Fibroblast of villous mesenchyme (primary cell): ENCODE measurements at places on chromosomes 3 and 15. TPM values are rescaled to one million over a fixed set of nuclear protein-coding genes. Genes with fewer than 3 reads are reported as not detected.
A peak's percentile ranks its signal among the peaks of the same experiment; 100 is the strongest.

DNA sequence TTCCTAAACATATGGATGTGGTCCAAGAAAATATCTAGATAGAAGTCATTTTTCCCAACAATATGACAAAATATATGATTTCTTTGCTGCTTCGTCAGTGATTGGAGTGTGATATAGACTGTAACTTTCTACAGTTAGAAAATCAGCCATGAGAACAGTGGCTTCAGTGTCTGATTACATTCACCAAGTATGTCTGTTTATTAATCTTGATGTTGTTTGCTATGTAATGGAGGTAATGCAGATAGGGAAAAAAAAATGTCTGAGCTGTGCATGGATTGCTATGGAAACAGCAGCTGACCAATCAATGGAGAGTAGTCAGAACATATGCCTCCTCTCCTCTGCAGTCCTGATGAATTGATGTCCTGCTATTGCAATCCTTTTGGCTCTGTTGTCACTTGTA lies 72.3 kb upstream of the GAP43 start:
- no peak for DNase-seq

DNA sequence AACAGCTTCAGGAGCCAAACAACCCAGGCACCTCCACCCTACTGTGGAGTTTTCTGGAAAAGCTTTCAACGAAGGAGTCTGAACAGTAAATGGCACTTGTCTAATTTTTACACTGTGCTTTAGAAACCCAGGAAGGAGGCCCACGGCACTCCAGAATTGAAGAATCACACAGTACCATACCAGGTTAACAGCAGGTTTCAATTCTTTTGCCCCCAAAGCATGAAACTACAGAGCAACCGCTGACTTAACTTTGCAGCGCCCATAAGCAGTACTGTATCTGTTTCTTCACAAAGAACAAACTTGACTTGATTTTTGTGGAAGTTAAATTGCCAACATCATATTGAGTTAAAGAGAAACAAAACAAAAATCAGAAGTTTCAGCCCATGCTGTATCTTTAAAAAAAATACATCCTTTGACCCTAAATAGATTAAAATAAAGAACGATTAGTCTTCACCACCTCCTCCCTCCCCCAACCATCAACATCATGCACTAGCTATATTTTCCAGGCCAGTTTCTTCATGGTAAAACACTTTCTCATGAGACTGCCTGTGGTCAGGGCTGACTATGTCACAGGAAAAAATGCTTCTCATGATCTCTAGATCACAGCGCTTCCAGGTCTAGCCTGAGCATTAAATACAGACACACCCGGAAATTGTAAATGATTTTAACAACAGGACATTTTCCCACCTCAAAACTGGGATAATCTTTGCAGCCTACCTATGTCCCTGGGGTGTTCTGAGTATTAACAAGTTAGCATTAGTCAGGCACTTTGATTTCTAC lies 456.3 kb downstream of the FOXP1 start:
- DNase-seq, result peak; percentile 79

The HRG gene
- not detected in 2 replicates for total RNA-seq

The SLC6A11 gene
- not detected in 2 replicates for total RNA-seq

DNA sequence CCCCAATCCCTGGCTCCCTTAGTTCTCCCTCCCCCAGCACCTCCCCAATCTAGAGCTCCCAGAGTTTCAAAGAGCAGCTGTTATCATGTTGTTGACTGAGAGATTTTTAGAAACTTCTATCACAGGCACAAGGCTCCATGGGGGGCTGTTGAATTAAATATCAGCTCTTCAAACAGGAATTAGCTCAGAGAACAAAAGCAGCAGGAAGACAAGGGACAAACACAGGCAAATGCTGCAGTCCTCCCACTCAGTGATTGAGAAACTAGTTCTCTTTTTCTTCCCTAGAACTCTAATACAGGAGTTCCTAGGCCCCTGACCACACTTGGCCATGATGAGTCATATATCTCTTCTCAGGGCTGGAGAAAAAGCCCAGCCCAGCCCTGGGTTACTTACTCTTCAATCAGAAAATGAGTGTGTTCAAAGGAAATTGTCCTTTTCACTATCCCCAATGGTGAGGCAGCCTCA lies 262.1 kb downstream of the IGSF11 start:
- DNase-seq, result no peak

The PPP2R3A gene
- total RNA-seq, result 23.2 and 25.9 TPM in 2 replicates

DNA sequence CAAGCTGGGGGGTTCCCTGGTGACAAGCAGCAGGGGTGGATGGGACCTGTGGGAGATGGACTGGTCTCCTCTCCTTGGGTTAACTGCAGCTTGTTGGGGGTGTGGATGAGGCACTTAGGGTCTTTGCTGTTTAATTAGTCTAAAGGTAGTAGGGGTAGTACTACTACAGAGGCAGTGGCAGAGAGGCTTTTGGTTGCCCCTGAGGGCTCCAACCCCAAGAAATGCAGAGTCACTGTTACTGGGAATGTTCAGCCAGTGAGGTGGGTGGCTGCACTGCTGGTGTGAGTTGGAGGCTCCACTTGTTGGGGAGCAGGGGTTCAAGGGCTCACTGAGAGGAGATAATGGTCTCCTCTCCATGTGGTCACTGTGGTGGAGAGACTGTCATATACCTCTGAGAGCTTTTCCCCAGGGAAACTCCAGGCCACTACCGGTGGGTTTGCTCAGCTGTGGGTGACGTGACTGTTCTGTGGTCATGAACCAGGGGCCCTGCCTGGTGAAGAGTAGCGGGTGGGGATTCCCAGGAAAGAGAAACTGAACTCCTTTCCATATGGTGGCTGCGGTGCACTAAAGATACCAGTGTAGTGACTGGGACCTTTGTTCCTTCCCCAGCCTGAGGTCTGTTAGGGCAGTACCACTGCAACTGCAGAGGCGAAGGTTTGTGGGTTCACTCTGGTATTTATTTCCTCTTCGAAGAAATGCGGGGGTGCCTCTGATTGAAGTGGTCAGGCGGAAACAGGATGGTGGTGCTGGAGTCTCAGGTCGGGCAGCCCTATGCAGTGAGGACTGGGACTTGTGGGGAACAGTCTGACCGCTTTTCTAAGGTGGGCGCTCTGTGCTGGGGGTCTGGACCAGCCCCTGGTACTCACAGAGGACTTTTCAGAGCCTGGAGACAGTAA lies 68.9 kb upstream of the TNFSF10 start:
- peak; percentile 14 for DNase-seq

DNA sequence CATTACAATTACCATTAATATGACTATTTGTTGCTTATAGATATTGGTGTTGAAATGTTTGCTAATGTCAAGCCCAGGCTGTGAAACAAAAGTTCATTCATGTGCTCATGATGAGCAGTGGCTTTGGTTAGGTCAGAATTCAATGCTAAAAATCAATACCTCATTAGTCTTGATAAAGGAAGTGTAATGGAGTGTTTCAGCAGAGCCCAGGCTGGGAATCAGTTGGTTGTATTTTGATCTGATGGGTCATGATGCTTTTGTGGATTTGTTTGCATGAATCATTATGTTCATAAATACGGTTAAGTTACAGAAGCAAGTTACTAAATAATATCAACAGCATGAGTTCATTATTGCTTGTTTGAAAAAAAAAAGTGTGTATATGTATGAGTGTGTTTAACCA lies 13.6 kb upstream of the ZNF774 start:
- no peak for DNase-seq

GRCh38 chr3:21898316-21898715 lies 147.3 kb upstream of the ZNF385D start:
- DNase-seq, result no peak

- peak; percentile 68 for DNase-seq
Observed at GRCh38 chr3:14319654-14320182, 82.7 kb upstream of the SLC6A6 start.

DNA sequence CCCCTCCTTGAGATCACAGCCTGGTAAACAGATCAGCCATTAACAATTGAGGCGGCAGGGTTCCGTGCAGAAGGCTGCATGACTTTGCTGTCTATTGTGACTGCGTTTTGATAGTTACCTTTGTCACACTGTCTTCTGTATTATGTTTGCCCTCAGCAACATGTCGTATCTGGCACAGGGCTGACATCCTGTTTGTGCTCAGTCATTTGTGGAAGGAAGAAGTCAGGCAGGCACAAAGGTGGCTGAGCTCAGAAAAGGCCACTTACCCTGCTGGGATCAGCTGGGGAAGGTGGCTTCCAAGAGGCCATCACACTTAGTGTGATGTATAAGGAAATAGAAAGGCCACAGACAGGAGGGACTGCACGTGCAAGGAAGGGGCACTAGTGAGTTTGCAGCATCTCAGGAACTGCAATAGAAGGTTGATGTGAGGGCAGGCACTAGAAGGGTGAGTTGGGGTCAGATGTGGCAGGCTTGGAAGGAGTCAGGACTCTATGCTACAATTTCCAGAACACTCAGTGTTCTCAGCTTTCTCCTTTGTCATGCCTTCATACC lies 13.4 kb downstream of the PML start:
- no peak for DNase-seq

DNA sequence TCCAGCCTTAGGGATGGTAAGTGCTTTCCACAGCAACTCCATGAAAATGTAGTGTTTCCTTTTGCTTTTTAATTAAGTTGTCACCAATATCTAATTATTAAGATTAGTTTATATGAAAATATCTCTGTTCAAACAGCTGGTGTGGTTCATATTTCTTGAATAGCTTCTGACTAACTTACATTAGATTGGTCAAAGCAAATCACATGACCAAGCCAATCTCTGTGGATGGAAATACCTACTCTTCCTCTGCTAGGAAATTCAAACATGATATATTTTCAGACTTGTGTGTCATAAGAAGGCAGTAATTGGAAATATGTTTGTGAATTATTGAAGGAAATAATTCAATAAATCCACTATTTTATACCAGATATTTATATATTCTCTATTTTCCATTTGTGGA lies 54.6 kb upstream of the CADM2 start:
- no peak for DNase-seq

DNA sequence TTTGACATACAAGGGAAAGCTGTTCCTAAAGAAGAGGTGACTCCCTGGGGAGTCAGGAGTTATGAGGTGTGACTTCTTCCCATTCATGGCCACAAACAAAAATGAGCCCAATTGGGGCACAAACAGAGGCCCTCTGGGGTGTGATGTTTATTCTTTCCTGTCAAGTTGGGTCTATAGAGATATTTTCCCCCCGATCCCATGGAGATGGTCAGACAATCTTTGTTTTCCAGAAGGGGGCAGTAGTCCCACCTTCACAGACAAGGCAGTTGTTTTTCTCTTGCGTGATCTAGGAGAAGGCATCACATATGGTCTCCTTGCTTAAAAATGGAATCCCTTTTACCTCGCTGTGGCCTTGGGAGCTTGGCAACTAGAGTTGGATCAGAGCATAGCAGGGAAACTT lies 110.3 kb downstream of the MFSD1 start:
- no peak for DNase-seq

The SYNPR gene
- total RNA-seq, result not detected in 2 replicates

- DNase-seq, result no peak
Observed at GRCh38 chr15:63494408-63494807, 10.0 kb upstream of the USP3 start.

The LRTM1 gene
- not detected in 2 replicates for total RNA-seq

- DNase-seq, result no peak
Observed at GRCh38 chr3:196694202-196694638, 17.8 kb downstream of the CEP19 start.

- no peak for DNase-seq
Observed at GRCh38 chr15:29638011-29638410, 184.3 kb downstream of the TJP1 start.

DNA sequence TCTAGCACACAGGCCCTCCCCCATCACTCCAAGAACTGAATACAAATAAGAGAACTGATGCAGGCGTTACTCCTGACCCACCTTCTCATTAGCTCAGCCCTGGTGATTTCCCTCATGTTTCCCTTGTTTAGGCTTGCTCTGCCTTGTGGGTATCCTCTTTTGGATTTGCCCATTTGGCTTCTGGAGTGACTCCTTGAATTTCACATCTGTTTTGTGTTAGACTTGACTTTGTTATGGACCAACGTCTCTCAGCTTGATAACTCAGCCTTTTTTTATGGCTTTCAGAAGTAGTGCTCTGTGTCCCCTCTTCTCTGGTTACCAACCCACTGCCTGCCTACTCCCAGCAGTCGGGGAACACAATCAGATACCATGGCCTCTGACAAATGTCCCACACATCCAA lies 11.3 kb upstream of the TMOD3 start:
- DNase-seq, result no peak

The STRA6 gene
- 52.7 and 64.4 TPM in 2 replicates for total RNA-seq

The MTFMT gene
- total RNA-seq, result 18.0 and 30.7 TPM in 2 replicates

DNA sequence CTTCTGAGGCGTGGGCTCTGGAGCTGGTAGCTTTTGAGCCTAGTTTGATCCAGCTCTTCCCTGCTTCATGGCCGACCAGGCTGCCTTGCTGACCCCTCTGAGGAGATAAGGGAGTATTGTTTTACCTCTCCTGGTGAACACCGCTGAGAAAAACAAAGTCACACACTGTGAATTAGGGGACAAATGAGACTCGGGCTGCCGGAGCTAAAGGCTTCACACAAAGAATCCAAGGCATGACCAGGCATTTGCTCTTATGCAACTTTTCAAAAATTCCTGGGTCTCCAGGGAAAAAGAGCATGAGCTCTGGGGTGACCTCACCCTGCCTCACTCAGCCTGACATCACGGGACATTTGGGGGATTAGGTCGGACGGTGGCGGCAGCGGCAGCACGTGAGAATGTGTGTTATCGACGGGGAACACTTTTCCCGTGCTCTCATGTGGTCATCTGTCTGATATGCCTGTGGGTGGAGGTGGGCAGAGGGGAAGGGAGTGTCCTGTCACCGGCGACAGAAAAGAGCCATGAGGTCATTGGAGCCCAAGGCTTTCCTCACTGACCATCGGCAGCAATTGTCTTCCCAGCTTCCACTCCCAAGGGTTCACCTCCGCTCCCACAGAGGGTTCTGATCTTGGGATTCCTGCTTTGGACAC lies 61.0 kb downstream of the TMEM44 start:
- DNase-seq, result peak; percentile 97

- DNase-seq, result no peak
Observed at GRCh38 chr3:42288385-42288784, 22.4 kb upstream of the CCK start.

- peak; percentile 81 for DNase-seq
Observed at GRCh38 chr3:138049157-138049919, 39.4 kb downstream of the CLDN18 start.

GRCh38 chr15:87843312-87843711 lies 413.2 kb downstream of the NTRK3 start:
- no peak for DNase-seq

- no peak for DNase-seq
Observed at GRCh38 chr3:30187366-30187765, 419.0 kb upstream of the TGFBR2 start.

The GATM gene
- total RNA-seq, result under 0.01 and 0.32 TPM in 2 replicates

DNA sequence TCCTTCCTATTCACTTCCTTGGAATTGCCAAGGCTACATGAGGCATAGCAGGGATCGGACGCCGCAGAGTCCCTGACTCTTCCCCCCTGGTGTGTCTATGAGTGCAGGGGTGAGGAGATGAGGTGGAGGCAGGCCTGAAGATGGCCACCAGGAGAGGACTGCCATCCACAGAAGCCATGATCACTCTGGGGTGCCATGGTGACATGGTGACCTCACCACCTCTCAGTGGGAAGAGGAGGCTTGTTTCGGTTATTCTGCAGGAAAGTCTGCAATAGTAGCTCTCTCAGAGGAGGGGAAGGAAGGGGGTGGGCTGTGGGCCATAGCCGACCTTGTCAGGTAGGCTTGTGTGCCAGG lies 57.0 kb upstream of the LIMD1 start:
- no peak for DNase-seq
